Activated CD4-positive, alpha-beta T cell treated with anti-CD3 and anti-CD28 coated beads for 24 hours (primary cell): ENCODE measurements at places on chromosomes 12 and 14.

GRCh38 chr14:93989939-93990338, 7.2 kb upstream of the CCDC197 start:
- DNase-seq: no peak

DNA sequence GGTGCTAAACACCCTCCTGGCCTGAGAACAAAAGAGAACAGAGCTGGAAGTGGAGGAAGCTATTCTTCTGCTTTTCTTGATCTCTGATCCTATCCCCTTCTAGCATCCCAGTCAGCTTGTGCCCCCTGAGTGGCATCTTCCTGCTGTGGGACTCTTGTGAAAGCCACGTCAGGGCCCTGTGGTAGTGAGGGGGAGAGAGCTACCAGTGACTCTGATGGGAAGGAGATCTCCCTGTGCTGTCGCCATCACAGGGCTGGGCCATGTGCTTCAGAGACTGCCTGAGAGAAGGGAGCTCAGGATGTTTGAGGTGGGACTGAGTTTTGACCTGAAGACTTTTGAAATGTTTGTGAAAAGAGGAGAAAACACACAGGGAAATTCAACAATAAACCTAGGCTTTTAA, 107.6 kb upstream of the FUT8 start:
- DNase-seq: no peak

DNA sequence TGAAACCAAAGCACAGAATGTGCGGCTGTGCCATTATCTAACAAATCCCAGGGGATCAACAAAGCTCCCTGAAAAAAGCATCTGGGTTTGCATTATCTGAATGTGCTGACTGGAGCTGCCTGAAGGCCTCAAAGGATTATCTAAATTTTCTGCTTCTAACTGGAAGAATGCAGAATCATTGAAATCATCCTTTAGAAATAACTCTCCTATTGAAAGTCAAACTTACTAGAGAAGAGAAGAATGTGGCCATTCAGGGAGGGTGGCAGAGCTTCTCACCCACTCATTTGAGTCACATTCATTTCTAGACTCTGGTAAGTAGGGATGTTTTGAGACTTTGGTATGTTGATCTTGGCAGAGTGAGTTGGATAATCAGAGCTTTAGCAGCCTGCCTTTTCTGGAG, 220.6 kb upstream of the RGS6 start:
- DNase-seq: no peak

- no peak for DNase-seq
These were observed 61.3 kb downstream of the ARF6 start for GRCh38 chr14:49954171-49954631.

- DNase-seq: peak; percentile 33
These were observed 13.5 kb downstream of the DHRS7 start for GRCh38 chr14:60151715-60152114.

DNA sequence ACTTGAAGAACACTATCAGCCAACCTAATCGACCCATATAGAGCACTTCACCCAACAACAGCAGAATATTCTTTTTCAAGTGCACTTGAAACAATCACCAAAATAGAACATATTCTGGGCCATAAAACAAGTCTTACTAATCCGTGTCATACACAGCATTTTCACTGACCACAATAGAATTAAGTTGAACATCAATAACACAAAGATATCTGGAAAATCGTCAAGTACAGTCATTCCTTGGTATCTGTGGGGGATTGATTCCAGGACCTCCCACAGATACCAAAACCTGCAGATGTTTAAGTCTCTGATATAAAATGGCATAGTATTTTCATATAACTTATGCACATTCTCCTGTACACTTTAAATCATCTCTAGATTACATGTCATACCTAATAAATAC, 295.7 kb downstream of the BCL11B start:
- no peak for DNase-seq
